ENCODE measurements at places on chromosomes 16 and 17.

DNA sequence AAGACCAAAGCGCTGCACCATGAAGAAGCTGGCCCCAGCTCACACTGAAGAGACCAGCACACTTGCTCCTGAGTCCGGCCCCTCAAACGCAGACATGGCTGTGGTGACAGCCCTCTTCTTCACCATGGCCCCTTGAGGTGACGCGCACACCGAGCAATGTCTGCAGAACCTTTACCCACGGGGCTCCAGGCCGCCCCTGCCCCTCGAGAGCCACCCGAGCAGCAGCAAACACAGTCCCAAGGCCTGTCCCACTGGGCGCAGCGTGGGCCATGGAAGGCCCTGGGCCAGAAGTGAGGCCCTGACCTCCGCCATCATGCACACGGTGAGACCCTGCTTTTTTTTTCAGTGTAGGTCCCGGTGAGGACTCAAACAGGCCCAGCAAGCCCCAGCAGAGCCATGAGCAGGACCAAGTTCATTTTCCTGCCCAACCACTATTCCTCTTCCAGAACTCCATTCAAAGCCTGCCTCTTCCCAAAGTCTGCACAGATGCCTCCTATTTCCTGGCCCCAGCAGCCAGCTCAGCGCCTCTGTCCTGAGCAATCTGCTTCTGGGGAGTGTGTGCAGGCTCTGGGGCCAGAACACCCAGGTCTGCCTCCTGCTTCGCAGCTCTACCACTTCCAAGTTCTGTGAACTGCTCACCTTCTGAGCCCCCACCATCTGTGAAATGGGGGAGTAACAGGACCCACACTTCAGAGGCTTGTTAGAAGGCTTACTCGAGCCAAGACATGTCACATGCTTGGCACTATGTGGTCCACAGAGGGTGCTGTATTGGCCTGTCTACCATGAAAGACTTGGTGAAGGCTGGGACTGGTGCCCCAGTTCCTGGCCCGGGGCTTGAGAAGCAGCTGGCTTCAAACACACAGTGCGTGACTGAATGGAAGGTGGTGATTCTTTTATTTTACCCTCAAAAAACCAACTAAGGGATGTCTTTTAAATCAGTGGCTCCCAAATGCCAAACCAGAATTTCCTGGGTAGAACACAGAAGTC is 35.7 kb upstream of the GSG1L start:
- DNase-seq: no peak

GRCh38 chr16:75861311-75862097 is 135.2 kb upstream of the CPHXL start:
- no peak for DNase-seq

GRCh38 chr16:90026135-90026534 is 6.9 kb upstream of the DBNDD1 start:
- no peak for DNase-seq

DNA sequence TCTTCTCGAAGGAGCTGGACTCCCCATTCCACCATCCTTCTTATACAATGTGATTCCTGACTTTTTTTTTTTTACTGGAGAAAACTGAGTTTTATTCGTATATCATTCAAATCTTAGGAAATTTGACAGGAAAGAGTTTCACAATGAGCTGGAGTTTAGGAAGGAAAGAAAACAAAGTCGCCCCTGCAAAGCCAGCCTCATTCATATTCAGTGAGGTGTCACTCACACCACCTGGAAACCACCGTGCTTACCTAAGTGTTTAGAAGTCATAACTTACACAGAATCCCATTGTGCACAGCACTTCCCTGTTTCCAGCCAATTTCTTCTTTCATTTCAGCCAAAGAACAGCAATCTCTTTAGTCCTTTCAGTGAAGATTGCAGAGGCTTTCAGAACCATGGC is 90.3 kb upstream of the CHMP6 start:
- DNase-seq: no peak

DNA sequence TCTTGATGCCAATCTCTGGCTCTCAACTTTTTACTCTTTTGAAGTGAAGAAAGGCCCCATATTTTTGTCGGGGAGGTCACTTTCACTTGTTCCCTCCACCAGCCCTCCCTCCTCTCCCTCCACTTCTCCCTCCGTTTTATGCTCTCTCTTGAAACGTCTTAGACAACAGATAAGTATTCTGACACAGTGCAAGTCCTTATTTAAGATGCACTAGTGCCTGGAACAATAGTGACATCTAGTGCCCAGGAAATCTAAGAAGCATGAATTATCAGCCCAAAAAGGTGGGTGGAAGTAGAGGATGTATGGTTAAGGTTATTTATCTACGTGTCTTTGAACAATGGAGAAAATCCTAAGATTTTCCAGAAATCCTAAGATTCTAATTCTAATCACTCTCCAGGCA is 17.9 kb downstream of the PSME3IP1 start:
- peak; percentile 55 for DNase-seq

GRCh38 chr16:22163806-22164205 is 1.5 kb downstream of the SDR42E2 start:
- no peak for DNase-seq

- DNase-seq: no peak
These were observed 6.2 kb downstream of the CCR7 start for GRCh38 chr17:40558890-40559563.

- no peak for DNase-seq
These were observed 6.1 kb upstream of the ABCC12 start for GRCh38 chr16:48161906-48162305.

GRCh38 chr17:63275971-63276745 is 169.9 kb downstream of the CYB561 start:
- DNase-seq: no peak

DNA sequence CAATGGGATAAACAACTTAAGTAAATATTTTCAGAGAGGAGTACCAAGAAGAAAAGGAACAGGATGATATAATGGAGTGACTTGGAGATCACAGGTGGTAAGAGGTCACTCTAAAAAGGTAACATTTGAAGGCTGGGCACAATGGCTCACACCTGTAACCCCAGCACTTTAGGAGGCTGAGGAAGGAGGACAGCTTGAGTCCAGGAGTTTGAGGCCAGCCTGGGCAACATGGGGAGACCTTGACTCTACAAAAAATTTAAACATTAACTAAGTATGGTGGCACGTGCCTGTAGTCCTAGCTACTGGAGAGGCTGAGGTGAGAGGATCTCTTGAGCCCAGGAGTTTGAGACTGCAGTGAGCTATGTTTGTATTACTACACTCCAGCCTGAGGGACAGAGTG is 3.4 kb upstream of the TMEM11 start:
- DNase-seq: no peak

DNA sequence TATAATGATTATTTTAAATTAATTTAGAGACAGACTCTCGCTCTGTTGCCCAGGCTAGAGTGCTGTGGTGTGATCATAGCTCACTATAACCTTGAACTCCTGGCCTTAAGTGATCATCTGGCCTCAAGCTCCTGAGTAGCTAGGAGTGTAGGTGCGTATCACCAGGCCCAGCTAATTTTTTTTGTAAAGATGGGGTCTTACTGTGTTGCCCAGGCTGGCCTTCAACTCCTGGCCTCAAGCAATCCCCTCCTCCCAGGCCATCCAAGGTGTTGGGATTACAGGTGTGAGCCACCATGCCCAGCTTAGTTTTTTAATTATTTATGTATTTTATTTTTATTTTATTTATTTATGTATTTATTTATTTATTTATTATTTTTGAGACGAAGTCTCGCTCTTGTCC is 17.9 kb downstream of the CTCF start:
- DNase-seq: no peak

DNA sequence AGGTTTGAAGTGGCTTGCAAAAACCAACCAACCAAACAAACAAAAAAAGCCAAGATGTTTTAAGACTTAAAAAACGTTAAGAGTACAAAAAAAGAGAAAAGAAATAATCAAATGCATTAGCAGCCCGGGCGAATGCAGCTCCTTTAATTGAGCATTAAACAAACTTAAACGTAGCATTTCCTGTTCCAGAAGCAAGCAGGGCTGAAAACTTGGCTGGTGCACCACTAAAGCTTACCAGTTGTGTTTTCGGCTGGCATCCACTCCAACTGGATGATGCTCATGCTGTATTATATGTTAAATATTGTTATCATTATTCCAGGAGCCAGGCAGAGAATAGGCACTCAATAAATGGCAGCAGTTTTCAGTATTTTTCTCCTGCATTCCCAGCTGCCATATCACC is 45.1 kb downstream of the IRX6 start:
- no peak for DNase-seq

DNA sequence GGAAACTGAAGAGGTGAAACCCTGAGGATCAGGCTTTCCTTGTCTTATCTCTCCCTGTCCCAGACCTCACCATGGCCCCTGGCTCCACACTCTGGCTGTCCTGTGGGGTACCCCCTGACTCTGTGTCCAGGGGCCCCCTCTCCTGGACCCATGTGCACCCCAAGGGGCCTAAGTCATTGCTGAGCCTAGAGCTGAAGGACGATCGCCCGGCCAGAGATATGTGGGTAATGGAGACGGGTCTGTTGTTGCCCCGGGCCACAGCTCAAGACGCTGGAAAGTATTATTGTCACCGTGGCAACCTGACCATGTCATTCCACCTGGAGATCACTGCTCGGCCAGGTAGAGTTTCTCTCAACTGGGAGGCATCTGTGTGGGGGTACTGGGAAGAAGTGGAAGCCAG is 1.4 kb downstream of the CD19 start:
- DNase-seq: no peak

GRCh38 chr17:64152428-64153125 is 22.6 kb upstream of the ERN1 start:
- DNase-seq: no peak

DNA sequence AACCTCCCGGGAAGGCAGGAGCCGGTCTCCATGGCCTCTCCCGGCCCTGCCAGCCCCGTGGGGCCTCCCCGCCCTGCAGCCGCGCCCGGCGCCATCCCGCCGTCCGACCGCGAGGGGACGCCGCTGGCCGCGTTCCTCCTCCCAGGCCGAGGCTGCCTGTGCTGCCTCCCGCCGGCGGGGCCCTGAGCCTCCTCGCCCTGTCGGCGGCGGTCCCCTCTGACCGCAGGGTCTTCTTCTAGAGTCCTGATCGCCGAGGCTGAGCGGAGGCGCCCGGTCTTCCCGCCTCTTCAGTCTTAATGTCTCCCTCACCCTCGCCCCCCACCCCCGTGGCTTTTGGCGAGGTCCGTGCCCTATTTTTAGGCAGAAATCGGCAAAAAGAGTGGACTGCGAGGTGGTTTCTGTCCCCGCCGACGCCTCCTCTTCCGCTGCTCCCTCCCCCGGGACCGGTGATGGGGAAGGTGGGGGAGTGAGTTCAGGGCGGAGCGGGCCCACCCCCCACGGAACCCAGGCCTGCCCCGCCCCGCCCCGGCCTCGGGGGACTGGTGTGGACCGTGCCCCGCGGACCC is 794 bp upstream of the CPNE7 start:
- no peak for DNase-seq

GRCh38 chr17:77096570-77097214 is 44.1 kb upstream of the SEC14L1 start:
- no peak for DNase-seq

DNA sequence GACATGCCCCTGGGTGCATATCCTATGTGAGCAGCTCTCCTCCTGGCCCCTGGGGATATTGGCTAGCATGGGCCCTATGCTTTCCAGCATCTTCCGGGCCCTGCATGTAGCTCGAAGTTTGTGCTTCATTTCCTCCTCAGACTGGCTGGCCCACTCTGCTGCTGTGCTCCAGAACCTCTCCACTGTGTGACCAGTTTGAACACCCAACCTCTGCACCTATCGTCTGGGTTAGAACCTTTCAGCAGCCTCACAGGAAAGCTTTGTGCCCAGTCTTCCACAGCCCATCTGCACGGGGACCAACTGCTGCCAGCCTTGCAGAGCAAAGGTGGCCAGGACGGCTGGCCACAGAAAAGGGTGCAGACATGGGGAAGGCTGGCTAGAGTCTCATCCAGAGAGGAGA is 10.2 kb upstream of the CLEC18B start:
- DNase-seq: no peak

DNA sequence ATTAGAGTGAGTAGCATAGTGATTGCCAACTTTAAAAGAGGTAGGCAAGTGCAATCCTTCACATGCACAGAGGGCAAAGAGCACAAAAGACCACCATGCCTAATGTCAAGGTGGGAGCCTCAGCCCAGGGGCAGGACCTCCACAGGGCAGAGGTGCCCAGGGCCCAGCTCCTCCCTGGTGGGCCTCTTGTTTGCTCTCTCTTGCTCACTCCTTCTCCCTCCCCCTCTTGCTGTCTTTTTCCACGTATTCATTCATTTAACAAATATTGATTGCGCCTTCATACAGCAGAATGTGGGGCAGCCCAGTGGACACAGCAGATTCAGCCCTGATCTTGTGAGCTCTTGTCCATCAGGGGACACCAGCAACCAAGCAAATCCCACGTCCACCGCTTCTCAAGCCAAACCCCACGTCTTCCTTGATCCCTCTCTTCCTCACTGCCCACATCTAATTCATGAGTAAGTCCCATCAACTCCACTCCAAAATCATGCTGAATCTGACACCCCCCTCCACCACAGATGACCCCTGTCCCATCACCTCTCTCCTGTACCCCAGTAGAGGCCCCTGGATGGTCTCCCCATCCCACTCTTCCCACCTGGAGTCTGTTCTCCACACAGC is 44.1 kb upstream of the RPL38 start:
- DNase-seq: no peak

GRCh38 chr17:15966879-15967248 is 21.9 kb downstream of the ADORA2B start:
- no peak for DNase-seq

DNA sequence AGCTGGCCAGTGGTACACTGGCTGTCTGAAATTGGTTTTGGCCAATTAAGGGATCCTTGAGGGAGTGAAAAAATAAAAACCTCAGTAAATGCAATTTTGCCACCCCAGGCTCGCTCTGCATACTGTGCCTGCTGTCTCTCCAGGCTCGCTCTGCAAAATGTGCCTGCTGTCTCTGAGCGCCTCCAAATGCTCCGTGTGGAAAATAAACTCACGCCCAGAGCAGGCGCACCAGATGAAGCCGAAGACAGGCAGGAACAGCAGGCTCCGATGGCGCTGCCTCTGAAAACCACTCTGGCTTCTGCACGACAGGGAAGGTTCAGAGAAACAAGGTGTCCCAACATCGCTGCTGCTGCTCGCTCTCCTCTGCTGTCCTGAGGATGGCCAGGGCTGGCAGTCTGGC is 29.1 kb downstream of the SNN start:
- DNase-seq: no peak

GRCh38 chr16:87765473-87765775 is 362 bp downstream of the KLHDC4 start:
- no peak for DNase-seq

GRCh38 chr16:14963281-14964173 is 11.3 kb upstream of the PDXDC1 start:
- no peak for DNase-seq

All from GM12864 (cell line).